ENCODE measurements at places on chromosomes 5 and 9. TPM values are rescaled to one million over a fixed set of nuclear protein-coding genes. Genes with fewer than 3 reads are reported as not detected.

GRCh38 chr5:96433066-96433447 is at the start of gene PCSK1:
TSS of gene PCSK1 (minus strand) at chr5:96433248. CDS start at chr5:96433042, 206 bp downstream.
- no peaks in the 10 kb centered on the region for H3K36me3 ChIP-seq
- peaks cover 10% of the 10 kb centered on the region for H3K4me1 ChIP-seq
- no peak for DNase-seq
- no peak within 1 kb of the TSS for H3K27ac ChIP-seq
- peaks cover 7% of the 10 kb centered on the region for H3K27me3 ChIP-seq

NUTM2G gene
- total RNA-seq, result not detected

DNA sequence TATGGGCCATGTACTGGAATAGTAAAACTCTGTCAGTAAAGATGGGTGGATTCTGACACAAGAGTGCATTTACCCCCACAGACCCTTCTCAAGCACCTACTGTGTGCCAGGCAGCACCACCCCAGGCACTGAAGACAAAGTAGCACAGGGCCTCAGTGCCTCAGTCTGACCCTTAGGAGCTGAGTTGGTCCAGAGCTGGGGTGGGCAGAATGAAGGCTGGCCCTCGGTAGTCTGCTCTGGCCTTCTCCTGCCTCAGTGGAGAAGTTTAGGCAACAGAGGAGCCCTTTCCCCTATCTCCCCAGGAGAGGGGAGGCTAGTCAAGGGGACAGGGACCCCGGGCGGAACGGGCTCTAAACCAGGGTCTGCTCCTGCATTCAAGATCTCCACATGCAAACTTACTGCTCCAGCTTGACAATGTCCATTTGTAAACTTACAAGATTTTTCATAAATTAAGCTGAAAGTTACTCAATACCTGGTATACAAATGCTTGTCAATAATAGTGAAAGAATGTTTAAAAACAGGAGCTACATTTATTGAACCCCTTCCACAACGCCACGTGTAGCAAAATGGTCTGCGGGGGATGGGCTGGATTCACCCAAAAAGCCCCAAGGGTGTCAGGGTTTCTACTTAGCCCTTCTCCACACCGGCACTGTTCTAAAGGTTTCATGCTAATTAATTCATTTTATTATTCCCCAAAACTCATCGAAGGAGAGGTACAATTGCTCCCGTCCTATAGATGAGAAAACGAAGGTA is 1.5 kb downstream of the VDAC1 start:
- peak overlapping the region; percentile 99 for H3K27ac ChIP-seq
- H3K4me3 ChIP-seq, result peak overlapping the region; percentile 85
- DNase-seq, result no peak
- H3K27me3 ChIP-seq, result no peaks in the 10 kb centered on the region

DNA sequence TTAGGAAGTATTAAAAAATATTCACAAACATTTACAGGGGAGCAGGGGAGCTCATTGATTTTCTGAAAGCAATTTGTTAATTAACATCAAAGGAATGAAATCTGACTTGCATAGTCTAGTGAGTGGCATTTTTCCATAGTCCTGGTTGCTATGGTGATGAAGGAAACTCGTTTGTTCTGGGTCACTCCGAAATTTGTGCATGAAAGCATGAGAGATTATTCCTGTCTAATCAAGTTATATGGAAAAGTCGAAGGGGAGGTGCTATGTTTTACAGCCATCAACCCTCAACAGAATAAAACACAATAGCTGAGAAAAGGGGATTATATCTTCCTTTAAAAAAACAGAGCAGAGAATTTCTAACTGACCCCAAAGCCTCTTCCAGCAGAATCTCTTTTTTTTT is 1495.7 kb upstream of the WWC1 start:
- no peak for DNase-seq
- no peak overlapping the region for H3K27ac ChIP-seq
- no peaks in the 10 kb centered on the region for H3K36me3 ChIP-seq
- H3K27me3 ChIP-seq, result no peaks in the 10 kb centered on the region
- H3K4me3 ChIP-seq, result no peak overlapping the region

GRCh38 chr9:21135736-21136135 is 5.9 kb downstream of the IFNW1 start:
- DNase-seq, result no peak
- no peaks in the 10 kb centered on the region for H3K4me1 ChIP-seq
- H3K27ac ChIP-seq, result no peak overlapping the region
- H3K4me3 ChIP-seq, result no peak overlapping the region
- H3K36me3 ChIP-seq, result no peaks in the 10 kb centered on the region
- H3K27me3 ChIP-seq, result no peaks in the 10 kb centered on the region

DNA sequence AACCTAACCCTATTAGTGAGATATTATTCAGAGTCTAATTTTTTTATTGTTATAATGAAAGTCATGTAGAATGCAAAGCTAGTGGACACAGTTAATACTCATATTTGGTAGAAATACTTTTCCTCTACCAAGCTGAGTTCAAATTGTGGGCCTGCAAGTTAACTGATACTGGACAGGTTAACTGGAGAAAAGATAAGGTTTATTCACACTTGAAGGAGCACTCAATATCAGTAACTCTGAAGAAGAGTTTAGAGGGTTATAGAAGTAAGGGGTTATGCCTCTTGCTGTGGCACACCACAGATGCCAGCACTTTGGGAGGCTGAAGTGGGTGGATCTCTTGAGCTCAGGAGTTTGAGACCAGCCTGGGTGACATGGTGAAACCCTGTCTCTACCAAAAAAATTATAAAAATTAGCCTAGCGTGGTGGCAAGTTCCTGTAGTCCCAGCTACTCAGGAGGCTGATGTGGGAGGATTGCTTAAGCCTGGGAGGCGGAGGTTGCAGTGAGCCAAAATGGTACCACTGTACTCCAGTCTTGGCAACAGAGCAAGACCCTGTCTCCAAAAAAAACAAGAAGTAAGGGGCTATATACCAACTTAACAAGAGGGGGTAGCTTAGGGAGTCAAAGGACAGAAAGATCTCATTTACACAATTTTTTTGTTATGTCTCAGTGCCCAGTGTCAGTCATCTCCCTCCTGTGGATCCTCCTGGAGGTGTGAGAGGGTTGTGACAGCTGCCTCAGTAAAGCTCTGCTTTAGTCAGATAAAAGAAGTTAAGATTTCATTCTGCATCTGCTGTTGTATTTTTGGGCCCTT is 121.2 kb upstream of the GRHPR start:
- H3K27me3 ChIP-seq, result no peaks in the 10 kb centered on the region
- no peak for DNase-seq
- no peaks in the 10 kb centered on the region for H3K4me1 ChIP-seq
- peaks cover 4% of the 10 kb centered on the region for H3K36me3 ChIP-seq
- H3K27ac ChIP-seq, result no peak overlapping the region
- no peak overlapping the region for H3K4me3 ChIP-seq

- no peaks in the 10 kb centered on the region for H3K36me3 ChIP-seq
- no peak overlapping the region for H3K4me3 ChIP-seq
- H3K4me1 ChIP-seq, result no peaks in the 10 kb centered on the region
- no peak for DNase-seq
- no peak overlapping the region for H3K27ac ChIP-seq
These were observed 136.0 kb upstream of the TBC1D2 start for GRCh38 chr9:98391406-98391805.

- no peaks in the 10 kb centered on the region for H3K36me3 ChIP-seq
- H3K4me1 ChIP-seq, result no peaks in the 10 kb centered on the region
- H3K4me3 ChIP-seq, result no peak overlapping the region
- H3K27me3 ChIP-seq, result no peaks in the 10 kb centered on the region
- DNase-seq, result peak; percentile 32
- H3K27ac ChIP-seq, result no peak overlapping the region
These were observed 8.6 kb downstream of the SPINK1 start for GRCh38 chr5:147822686-147823491.

Measured in thyroid gland (tissue), 4 donors.